CD4-positive, alpha-beta T cell treated with Interleukin-21 for 1 hour (primary cell): ENCODE measurements at places on chromosomes 2 and 18.

DNA sequence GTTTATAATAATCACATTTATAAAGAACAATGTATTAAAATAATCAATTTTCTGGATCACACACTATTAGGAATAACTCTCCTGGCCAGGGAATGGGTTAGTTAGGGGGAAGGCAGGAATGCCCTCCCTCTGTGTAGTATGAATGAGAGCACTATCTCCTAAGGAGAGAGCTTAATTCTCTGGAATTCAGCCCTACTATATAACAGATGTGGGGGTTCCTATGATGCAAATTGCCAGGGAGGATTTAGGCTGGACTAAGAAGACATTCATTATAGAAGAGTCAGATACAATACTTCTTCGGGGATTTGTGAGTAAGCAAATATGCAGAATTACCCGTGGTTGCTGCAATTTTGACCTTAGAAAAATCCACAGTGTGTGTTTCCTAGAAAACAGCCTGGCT, 250.1 kb upstream of the VRK2 start:
- DNase-seq, result no peak

DNA sequence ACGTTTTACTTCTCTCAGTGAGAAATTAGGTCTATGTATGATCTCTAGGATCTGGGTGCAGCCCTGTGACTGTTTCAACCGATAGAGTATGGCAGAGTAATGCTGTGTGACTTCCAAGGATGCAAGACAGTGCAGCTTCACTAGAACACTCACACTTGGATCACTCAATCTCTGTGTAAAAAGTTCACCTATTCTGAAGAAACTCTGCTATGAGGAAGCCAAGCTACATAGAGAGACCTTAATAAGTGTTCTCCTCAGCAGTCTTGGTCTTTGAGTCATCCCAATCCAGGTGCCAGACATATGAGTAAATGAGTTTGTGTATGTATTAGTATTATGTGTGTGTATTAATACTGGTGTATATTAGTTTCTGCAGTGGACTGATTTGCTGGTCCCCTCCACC, 335.0 kb downstream of the NR4A2 start:
- no peak for DNase-seq

DNA sequence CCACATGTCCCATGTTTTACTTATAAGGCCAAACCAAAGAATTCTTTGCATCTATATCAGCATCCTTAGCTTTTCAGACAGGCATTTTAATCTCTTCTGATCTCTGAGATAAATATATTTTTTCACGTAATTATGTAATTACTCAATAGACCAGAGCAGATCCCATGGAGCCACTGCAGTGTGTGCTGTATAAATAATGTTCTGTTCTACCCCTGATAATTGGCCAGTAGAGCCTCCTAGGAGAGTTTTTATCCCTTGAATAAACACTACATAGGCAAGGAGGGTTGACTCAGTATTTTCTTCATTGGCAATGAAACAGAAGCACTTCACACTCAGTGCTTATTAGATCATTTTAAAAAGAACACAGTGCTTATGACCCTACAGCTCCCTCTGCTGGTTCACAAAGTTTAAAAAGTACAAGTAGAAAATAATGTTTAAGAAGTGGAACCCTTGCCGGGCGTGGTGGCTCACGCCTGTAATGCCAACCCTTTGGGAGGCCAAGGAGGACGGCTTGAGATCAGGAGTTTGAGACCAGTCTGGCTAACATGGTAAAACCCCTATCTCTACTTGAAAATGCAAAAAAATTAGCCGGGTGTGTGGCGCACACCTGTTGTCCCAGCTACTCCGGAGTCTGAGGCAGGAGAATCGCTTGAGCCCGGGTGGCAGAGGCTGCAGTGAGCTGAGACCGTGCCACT, 91.9 kb downstream of the PPP1R1C start:
- DNase-seq, result peak; percentile 16

- no peak for DNase-seq
These were observed 216.4 kb upstream of the OSR1 start for GRCh38 chr2:19574778-19575260.

- DNase-seq, result no peak
These were observed 657.2 kb downstream of the NRXN1 start for GRCh38 chr2:50374711-50375110.

DNA sequence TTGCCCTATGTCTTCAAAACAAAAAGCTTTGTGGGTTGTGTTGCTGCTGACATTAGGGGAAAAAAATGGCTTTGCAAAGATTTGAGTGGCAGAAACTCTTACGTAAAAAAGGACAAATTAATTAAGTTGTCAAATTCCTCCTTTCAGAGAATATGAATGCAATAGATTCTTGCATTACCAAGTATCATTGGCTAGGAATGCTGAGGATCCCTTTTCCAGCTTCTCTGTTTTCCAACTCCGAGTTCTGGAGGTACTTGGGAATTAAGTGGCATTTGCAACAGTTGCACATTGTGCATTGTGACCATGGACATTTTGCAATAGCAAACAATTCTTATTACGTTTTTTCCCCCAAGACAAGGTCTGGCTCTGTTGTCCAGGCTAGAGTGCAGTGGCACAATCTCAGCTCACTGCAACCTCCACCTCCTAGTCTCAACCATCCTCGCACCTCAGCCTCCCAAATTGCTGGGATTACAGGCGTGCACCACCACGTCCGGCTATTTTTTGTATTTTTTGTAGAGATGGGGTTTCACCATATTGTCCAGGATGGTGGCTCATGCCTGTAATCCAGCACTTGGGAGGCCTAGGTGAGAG, 29.9 kb upstream of the PPP1CB start:
- DNase-seq, result no peak

GRCh38 chr2:180647221-180647620, 333.2 kb upstream of the UBE2E3 start:
- DNase-seq, result no peak

GRCh38 chr2:144849612-144850011, 329.7 kb upstream of the ZEB2 start:
- DNase-seq, result no peak
